Aortic smooth muscle cell (primary cell): ENCODE measurements at places on chromosomes 3 and 15. TPM values are rescaled to one million over a fixed set of nuclear protein-coding genes. Genes with fewer than 3 reads are reported as not detected.

SOX14 gene
- total RNA-seq: not detected in 2 replicates

PLA2G4D gene
- not detected in 2 replicates for total RNA-seq

LXN gene
- total RNA-seq: 157 and 377 TPM in 2 replicates

SLC28A2 gene
- total RNA-seq: not detected in 2 replicates

TRPM1 gene
- total RNA-seq: not detected in 2 replicates

CSTA gene
- 0.66 TPM in 1 of 2 replicates, not detected in the other for total RNA-seq

CD200R1 gene
- total RNA-seq: 0.06 TPM in 1 of 2 replicates, not detected in the other

SLC6A1 gene
- under 0.01 TPM in 1 of 2 replicates, not detected in the other for total RNA-seq

ALPK3 gene
- total RNA-seq: 1.1 and 2.6 TPM in 2 replicates

GNB4 gene
- total RNA-seq: 57.2 and 71.6 TPM in 2 replicates

SSUH2 gene
- not detected in 2 replicates for total RNA-seq

ATP13A5 gene
- not detected in 2 replicates for total RNA-seq

CYP1A2 gene
- total RNA-seq: not detected in 2 replicates

CYP1A1 gene
- 0.53 and 1.7 TPM in 2 replicates for total RNA-seq

SPINT1 gene
- 0.06 and 0.26 TPM in 2 replicates for total RNA-seq

SLC9C1 gene
- 0.13 and 0.44 TPM in 2 replicates for total RNA-seq

CLDN18 gene
- not detected in 2 replicates for total RNA-seq

B2M gene
- total RNA-seq: 2,695 and 4,557 TPM in 2 replicates

UPK1B gene
- total RNA-seq: 0.06 and 0.40 TPM in 2 replicates

SENP8 gene
- 2.0 and 2.6 TPM in 2 replicates for total RNA-seq

SEMA7A gene
- total RNA-seq: 0.87 and 1.5 TPM in 2 replicates

AMT gene
- total RNA-seq: 1.1 and 1.5 TPM in 2 replicates

GTF2E1 gene
- 12.0 and 14.8 TPM in 2 replicates for total RNA-seq

ANKRD63 gene
- total RNA-seq: not detected in 2 replicates

FOXB1 gene
- total RNA-seq: not detected in 2 replicates

GOLGA8T gene
- total RNA-seq: 0.06 and 0.26 TPM in 2 replicates

SLC22A14 gene
- total RNA-seq: 0.12 and 0.13 TPM in 2 replicates

ZNF502 gene
- 5.2 and 5.9 TPM in 2 replicates for total RNA-seq

RBPMS2 gene
- under 0.01 TPM in 1 of 2 replicates, not detected in the other for total RNA-seq

ZWILCH gene
- total RNA-seq: 20.0 and 23.4 TPM in 2 replicates
